ENCODE measurements at places on chromosomes 1 and 21.

- DNase-seq: no peak
Measured at GRCh38 chr1:166087734-166088571, 78.8 kb downstream of the FAM78B start.

DNA sequence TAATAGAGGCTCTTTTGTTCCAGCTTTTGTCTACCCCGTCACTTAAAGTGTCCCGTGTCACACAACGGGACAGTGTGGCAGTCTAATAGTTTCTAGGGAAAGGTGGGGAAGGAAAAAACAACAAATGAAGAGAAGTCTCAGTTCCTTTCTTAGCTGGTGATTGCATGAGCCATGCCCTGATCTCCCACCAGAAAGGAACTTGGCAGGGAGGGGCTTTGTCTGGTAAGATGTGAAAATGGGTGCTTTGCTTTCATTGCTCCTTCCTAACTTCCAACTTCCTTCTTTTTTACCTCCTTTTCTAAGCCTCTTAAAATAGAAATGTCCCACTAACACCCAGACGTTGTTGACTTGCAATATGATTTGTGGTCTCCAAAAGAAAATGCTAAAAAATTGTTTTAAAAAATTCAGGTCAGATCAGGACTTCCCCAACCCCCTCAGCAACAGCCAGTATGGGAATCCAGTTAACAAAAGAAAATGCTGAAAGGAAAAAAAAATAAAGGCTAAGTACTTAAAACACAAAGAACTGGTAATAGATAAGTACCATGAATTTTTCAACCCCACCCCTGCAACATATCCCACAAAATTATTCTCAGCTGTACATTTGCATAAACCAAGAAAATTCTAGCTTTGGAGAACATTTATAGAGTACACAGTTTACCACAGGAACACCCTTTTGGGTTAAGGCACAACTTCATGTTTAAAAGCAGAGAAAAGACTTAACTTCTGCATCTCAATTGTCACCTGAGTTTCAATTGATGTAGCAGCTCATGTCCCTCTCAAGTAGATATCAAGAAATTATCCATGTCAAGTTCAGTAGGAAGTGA is 106.2 kb downstream of the NIBAN1 start:
- no peak for DNase-seq

DNA sequence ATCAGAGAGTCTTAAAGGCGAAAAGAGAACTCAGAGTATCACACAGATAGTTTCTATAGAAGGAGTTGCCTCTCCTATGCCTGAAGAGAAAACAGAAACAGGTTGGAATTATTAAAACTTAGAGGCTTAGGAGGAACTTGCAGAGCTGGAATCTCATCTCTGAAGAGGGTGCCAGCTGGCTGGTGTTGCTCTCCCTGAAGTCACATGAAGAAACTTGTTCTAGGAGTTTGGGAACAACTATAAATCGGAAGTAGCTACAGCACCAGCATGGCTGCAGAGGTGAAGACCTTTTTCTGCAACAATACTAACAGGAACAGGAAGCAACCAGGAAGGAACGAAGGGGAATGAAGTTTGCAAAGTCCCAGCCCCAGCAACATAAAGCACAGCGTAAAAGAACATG is 35.8 kb downstream of the FMO3 start:
- DNase-seq: no peak

DNA sequence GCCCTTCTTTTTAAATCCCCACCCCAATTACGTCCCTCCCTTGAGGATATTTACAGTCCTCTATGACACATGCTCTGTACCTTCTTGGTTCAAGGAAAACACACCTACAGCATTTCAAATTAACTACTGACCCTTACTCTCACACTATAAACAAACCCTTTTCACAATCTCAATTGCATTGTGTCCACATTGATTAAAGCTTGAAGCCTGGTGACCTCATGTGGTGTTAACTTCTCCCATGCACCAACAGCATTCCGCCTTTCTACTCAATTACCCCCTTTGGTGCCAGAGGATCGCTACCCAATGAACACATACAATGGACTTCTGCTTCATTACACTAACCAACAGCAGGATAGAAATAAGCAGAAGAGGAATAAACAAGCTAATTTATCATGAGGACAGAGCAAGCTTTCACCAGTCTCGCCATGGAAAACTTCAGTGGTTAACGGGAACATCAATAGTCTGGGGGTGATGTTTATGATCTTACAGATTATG is 15.2 kb downstream of the WLS start:
- DNase-seq: no peak

GRCh38 chr1:64516301-64516700 is 46.4 kb downstream of the CACHD1 start:
- no peak for DNase-seq

DNA sequence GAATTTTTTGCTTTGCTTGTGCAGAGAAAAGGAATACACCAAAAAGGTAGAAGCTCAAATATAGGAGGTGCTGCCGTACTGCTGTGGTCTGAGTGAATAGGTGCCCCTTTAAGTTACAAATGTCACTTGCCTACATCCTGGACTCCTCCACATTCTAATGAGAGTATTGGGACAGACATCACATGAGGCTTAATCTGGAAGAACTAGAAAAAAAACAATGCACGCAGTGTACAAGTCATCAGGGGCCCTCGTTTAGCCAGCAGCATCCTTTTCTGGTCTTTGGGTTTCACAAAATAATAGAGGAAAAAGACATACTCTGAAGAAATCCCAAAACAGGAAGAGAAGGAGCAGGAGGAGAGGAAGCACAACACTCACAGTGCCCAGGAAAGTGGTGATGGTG is 89.3 kb downstream of the SLC44A5 start:
- no peak for DNase-seq

GRCh38 chr1:201354901-201355295 is 22.6 kb downstream of the TNNT2 start:
- DNase-seq: no peak
